ENCODE measurements at places on chromosomes 3 and 15.
A peak's percentile ranks its signal among the peaks of the same experiment; 100 is the strongest.

DNA sequence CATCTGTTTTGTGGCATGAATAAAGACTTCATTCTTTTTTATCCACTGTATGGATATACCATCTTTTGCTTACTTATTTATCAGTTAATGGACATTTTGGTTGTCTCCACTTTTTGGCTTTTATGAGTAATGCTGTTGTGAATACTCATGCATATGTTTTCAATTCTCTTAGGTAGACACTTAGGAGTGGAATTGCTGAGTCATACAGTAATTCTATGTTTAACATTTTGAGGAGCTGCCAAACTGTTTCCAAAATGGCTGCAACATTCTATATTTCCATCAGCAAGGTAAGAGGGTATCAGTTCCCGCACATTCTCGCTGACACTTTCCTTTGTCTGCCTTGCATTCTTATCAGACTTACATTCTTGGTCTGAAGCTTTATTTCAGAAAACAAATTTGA is 191.1 kb downstream of the WNT5A start:
- peak; percentile 66 for DNase-seq

DNA sequence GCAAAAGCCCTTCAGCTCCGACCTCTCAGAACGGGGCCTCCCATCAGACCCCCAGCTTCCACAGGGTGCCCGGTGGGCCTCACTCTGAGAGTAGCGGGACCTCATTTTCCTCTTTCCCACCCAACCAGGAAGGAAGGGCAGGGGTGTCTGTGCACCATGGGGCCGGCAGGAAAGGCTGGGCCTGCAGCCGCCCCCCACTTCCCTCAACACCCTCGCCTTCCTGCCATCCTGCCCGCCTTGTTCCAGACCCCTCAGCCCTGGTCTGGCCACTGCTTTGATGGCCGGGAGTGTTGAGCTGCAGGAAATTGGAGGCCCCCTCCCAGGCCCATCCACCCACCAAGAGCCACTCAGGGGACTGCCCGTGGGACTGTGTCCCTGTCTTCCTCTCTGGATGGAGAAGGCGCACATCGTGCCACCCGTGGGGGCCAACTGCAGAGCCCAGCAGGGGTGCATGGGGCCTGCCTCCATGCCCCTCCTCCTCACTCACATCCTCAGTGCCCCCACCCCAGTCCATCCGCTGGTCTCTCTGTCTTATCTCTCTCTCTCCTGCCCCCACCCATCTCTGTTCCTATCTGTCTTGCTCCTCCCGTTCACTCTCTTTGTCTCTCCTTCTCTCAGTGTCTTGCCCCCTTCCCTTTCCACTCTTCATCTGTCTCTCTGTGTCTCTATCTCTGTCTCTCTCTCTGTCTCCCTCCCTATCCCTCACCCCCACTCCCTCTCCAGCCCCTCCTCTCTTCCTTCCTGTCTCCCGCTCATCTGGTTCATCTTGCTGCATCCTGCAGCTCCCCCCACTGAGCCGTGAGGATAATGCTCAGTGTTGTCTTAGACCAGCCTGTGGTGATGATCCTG is 1.8 kb upstream of the PLXND1 start:
- peak; percentile 68 for DNase-seq

DNA sequence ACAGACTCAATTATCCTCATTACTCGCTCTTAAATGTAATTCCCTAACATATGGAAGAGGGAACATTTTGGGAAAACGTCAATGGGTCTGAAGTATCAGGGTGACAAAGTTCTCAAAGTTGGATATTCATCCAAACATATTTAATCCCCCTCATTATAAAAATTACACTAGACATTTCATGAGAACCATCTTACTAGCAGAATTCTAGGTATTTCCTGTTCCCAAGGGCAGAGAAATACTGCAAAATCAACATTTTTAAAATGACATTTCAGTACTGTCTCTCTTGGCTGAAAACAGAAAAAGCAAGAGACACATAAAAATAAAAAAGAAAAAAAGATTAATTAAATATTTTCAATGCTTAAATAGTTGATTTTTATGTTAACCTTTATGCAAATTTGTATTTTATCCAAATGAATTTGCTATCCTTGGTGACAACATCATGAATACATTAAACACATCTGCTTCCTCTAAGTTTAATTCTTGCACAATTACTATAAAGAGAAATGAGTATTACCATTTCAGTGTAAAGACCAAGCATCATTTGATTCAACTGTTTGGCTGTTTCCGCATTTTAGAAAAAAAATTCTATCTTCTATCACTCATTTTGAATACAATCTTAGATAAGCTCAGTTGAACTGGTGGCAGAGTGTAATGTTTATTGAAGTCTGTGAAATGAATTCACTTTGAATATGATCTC is 114.8 kb upstream of the COL8A1 start:
- peak; percentile 36 for DNase-seq

GRCh38 chr15:68822818-68823217 is 2.1 kb upstream of the ANP32A start:
- DNase-seq = no peak

DNA sequence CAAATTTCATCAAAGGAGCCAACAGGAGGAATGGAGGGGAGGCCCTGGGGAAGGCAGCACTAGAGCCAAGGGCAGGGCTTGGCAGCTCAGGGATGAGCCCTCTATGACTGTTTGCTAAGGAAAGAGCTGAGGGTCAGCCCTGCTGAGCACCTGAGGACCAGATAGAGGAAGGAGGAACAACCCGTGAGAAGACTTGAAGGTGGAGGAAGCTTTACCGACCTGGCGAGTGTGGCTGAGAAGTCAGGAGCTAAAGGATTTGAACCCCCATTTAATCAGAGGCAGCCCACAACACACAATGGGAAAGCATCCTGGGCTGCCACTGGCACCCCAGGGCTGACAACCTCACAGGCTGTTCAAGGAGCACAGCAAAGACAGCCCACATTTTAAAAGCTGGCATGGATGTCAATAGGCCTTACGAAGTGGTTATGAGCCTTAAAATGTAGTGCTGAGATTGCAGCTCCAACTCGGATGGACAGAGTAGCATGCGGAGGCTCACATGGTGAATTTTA is 20.7 kb upstream of the LRRC2 start:
- no peak for DNase-seq

DNA sequence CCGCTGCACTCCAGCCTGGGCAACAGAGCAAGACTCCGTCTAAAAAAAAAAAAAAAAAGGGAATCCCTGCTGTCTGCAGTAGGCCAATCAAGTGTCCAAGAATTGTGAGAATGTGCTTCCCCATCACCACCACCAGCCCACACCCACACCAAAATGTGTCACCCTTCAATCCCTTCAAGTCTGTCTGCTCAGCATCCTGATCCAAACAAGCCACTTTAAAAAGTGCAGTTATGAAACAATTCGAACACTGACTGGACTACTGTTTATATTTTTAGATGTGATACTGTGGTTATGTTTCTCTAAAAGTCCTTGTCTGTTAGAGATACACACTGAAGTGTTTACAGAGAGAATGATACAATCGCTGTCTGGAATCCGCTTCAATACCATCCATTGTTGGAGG is 78.1 kb upstream of the CGNL1 start:
- peak; percentile 54 for DNase-seq

GRCh38 chr15:98596885-98597392 is 51.4 kb upstream of the IGF1R start:
- no peak for DNase-seq

DNA sequence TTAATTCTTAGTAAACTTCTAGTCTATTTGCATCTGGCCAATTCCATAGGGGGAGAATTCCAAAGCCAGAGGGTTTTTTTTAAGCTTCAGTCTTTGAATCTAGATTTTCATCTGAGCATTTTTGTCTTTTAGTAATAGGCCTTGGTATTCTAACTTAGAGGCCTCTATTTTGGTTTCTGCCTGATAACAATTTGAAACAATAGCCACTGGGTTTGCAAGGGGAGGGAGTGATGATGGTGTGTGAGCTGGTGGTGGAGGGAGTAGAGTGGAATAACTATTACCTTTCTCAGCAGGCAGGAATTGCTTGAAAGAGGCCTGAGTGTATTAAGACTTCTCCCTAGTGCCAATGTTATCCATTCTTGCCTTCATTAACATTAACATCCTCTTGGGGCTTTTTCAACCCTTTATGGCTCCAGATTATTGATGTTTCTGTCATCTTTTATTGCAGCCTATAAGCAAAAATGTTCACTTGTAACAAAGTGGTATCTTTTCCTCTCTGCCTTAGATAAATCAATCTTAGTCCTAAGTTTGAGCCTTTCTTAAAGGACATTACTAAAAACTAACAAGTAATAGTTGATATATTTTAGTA is 26.5 kb upstream of the TCF12 start:
- DNase-seq = no peak

GRCh38 chr15:69756440-69756839 is 303.8 kb downstream of the RPLP1 start:
- DNase-seq = no peak

Measured in AG10803 (cell line).